ENCODE measurements at places on chromosomes 4 and X. TPM values are rescaled to one million over a fixed set of nuclear protein-coding genes. Genes with fewer than 3 reads are reported as not detected.

Gene CXorf49
- total RNA-seq: not detected

Gene SHROOM4
- total RNA-seq: 2.8 TPM

Gene SEL1L3
- total RNA-seq: 7.6 TPM

GRCh38 chr4:103498161-103499070 is 221.4 kb downstream of the TACR3 start:
- no peak for DNase-seq

DNA sequence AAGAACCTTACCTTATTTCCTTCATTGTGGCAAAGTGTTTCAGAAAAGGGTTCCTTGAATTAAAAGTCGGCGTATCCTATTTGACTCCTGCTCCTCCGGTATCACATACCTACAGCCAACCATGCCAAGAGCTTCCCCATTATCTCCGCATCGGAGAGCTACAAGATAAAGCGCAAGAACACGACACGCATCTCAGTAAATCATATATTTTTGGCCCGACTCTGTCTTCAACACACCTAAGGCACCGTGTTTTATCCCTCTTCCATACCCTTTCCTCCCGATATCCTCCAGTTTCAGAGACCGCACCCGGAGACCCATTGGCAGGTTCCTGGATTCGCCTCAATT is 497 bp upstream of the THAP9 start:
- DNase-seq: no peak

DNA sequence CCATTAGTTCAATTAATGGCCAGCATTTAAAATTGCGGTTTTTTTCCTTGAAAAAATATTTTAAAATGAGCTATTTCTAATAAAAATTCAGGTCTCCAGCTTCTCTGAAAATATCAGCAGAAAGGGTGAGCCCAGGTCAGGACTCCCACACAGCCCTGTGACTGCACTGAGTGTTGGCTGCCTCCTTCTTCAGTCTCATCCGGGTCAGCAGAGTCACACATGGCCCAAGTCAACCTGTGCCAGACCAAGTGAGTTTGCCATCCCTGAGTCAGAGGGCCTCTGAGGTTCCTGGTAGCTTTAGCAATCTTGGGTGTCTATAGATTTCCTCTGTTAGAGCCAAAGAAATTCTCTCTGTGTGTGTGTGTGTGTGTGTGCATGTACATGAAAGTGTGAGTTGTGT is 22.1 kb upstream of the MSX1 start:
- no peak for DNase-seq

DNA sequence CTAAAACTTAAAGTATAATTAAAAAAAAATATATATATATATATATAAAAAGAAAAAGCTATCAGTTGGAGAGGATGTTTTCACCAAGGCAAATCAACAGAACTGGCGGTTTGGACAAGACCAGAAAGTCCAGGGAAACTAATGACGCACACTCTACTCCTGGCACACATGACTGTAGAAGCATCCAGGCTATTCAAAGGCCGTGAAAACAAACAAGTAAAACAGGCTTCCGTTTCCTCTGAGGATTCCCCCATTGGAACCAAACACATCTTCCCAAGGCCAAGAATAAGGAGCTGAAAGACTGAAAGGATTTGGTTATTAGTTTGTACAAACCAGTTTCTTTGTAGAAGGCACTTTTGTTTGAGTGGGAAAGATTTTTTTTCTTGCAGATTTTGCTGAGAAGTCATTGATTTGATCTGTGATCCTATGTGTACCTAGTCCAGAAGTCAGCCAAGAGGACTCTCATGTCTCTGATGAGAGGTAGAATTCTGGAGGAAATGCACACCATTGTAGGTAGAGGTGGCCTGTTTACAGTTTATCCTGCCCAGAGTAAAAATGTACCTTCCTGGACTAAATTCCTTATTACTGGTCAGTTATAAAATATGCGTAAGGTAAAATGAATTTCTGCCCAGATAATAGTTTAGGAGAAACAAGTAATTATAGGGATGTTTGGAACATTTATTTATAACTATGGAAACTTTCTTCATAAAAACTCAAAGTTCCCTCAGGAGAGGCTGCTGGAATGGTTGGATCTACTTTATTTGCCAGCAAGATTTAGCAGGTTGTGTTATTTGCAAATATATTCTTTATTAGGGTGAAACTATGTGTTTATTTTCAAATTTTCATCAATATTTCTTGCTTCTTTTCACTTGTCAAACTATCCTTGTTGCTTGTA is 66.5 kb downstream of the DMP1 start:
- DNase-seq: no peak

Gene NDST4
- total RNA-seq: not detected

Gene PAK3
- 2.1 TPM for total RNA-seq

- DNase-seq: no peak
These were observed 1547.4 kb upstream of the TENM3 start for GRCh38 chr4:180695851-180696250.

DNA sequence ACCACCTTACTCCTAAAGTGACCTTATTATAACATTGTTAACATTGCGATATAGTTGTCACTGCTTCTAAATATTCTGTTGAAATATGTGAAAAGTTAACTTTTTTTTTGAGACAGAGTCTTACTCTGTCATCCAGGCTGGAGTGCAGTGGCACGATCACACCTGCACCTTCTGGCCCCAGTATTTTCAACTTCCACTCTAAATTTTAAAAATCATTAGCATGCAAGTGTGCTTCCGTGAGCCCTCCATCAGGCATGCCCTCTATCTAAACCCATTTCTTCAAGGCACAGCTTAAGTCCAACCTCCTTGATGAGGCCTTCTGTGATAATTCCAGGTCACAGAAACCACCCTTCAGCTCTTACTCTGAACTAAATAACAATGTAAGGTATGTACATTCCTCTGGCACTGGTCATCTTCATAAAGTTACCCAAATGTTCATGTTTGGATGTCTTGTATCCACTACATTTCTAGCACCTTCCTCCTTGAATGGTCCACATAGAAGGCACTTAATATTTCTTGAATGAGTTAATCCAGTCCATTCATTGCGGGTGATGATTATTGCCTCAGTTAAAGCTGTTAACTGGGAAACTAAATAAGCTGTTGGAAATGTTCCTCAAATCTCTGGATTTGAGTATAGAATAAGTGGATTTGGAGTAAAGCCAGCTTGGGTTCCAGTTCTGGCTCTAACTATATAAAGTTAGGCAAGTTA is 38.6 kb upstream of the TMEM131L start:
- no peak for DNase-seq

GRCh38 chr4:186623546-186623945 is 68.2 kb upstream of the MTNR1A start:
- DNase-seq: no peak

GRCh38 chrX:132088864-132089263 is 39.0 kb downstream of the FRMD7 start:
- DNase-seq: no peak

DNA sequence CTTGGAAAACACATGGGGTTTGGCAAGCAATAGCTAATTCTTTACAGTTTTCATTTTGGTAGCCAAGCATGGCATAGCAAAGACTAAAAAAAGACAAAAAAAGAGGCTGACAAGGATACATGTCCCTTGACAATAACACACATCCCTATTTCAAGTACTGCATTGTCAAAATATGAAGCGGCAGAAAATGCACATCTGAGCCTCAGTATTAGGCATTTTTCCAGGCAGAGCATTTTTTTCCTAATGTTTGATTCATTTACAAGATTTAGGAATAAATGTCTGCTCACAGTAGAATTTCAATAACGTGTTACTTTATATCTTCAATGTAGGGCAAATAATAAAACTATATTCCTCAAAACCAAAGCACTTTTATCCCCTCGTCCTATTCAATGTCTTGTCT is 216.3 kb upstream of the PCDH18 start:
- DNase-seq: no peak

Gene TCEAL6
- total RNA-seq: not detected

Gene GSPT2
- total RNA-seq: 0.15 TPM

DNA sequence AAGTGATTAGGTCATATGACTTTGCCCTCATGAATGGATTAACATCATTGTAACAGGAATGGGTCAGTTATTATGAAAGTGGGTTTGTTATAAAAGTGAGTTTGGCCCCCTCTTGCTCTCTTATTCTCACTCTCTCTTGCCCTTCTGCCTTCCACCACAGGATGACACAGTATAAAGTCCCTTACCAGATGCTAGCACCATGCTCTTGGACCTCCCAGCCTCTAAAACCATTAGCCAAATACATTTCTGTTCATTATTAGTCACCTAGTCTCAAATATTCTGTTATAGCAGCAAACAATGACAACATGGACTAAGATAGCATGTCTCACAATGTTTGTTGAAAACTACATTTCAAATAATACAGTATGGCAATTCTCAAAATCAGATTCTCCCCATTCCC is 59.7 kb downstream of the RWDD4 start:
- no peak for DNase-seq

DNA sequence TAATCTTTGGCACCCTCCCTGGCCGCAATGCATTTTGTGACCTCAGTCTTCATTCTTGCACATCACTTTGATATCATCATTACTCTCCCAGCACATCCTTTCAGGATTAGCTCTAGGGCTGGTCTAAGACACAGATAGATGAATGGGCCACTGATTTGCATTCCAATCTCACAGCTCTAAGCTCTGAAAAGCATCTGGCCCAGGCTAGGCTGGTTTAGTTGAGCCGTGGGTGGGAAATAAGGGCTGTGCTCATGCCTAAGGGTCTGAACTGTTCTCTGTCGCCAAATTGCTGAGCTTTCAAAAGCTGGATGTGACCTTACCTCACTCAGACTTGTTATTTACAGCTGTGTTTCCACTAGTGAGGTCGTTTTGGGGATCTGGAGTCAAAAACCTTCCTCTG is 30.0 kb upstream of the SLC9A7 start:
- DNase-seq: no peak

GRCh38 chrX:6708676-6709380 is 173.9 kb upstream of the VCX3A start:
- no peak for DNase-seq

GRCh38 chrX:110412971-110413726 is 54.5 kb downstream of the RTL9 start:
- DNase-seq: no peak

DNA sequence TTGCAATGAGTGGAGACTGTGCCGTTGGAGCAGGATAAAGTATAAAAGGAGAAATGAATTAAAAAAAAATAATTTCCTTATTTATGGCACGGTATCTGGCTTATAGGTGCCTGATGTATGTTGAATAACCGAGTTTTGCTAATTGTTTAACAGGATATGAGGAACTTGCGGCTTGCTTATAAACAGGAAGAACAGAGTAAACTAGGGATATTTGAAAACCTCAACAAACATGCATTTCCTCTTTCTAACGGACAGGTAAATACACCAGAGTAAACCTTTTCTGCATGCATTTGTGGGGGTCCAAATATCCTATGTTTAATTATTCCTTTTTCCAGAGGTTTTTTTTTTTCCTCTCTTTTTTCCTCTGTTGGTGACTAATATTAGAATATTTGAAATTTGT is 36.8 kb downstream of the MTMR1 start:
- DNase-seq: no peak

DNA sequence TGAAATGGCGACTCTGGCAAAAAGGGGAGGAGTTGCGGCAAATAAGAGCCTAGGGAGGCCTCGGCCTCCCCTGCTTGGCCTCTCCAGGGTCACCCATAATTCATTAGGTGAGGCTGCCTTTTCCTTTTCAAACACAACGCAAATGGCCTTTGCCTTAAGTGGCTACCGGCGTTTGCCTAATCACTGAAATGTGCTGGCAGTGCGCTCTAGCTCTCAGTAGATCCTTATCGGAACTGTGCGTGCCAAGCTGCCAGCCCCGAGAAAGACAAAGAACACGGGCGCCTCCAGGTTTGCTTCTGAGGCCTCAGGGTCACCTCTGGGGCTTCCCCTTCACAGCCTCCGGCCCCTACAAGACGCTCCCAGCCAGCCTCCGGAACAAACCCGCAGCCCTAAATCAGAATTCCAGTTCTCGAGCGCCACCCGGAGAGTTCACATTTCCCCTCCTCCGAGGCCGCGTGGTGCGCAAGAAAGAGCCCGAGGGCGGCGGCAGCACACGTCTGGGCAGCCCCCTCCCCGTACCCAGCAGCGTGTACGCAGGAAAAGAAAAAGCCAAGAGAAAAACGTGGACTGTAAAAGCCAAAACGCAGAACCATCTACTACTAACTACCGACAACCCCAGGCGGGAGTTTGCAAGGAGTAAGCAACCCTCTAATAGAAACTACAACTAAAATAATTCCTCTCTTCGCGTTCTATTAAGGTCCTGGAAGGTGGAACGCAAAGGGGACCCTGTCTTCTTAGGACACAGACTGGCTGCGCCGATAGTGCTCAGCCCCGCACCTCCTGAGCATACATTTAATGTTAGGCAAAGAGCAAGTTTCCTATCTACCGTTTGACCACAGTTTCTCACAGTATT is 76.5 kb upstream of the BCOR start:
- peak; percentile 15 for DNase-seq

Gene NAA10
- total RNA-seq: 92.5 TPM

GRCh38 chr4:19092797-19093196 is 1071.2 kb upstream of the LCORL start:
- DNase-seq: no peak

Gene PLAC8
- total RNA-seq: 68.0 TPM

- no peak for DNase-seq
These were observed 84.2 kb downstream of the CHIC1 start for GRCh38 chrX:73647212-73647611.

GRCh38 chr4:33171873-33172525 is 2451.8 kb downstream of the PCDH7 start:
- DNase-seq: no peak

- no peak for DNase-seq
These were observed 16.3 kb downstream of the ARX start for GRCh38 chrX:24999511-24999910.

- no peak for DNase-seq
These were observed 71.1 kb downstream of the MID1 start for GRCh38 chrX:10549280-10549679.

- no peak for DNase-seq
These were observed 58.0 kb downstream of the PPEF2 start for GRCh38 chr4:75844151-75844662.

GRCh38 chrX:96619588-96619987 is 65.1 kb upstream of the DIAPH2 start:
- no peak for DNase-seq

- DNase-seq: no peak
These were observed 302.2 kb upstream of the CPEB2 start for GRCh38 chr4:14700083-14700482.

Gene ADD1
- total RNA-seq: 81.7 TPM

- DNase-seq: no peak
These were observed 20.2 kb upstream of the MAP3K15 start for GRCh38 chrX:19535476-19535875.

- DNase-seq: no peak
These were observed 234.3 kb downstream of the LAS1L start for GRCh38 chrX:65300104-65300809.

GRCh38 chr4:138005486-138005885 is 236.7 kb downstream of the SLC7A11 start:
- no peak for DNase-seq

Gene SPATA18
- 5.4 TPM for total RNA-seq

Gene ARMCX4
- 2.9 TPM for total RNA-seq

- DNase-seq: no peak
These were observed 89.9 kb downstream of the SHISA3 start for GRCh38 chr4:42487230-42487629.

DNA sequence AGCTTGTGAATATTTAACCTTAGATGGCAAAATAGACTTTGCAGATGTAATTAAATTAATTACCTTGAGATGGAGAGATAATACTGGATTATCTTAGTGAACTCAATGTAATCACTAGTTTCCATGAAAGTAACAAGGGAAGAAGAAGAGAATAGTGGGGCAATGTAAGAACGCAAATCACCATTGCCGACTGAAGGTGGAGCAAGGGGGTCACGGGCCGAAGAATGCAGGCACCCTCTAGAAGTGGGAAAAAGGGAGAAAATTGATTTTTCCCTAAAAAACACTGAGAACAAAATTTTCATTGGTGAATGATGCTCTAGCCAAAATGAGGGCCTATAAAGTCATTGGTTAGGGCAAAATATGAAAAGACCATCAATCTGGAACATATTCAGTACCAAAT is 375.6 kb upstream of the EPHA5 start:
- DNase-seq: no peak
